Activated T-helper 17 cell treated with anti-CD3 and anti-CD28 coated beads, Interleukin-2, amount 50 U/mL, for 72 hours (primary cell): ENCODE measurements at places on chromosomes 13 and 19.

DNA sequence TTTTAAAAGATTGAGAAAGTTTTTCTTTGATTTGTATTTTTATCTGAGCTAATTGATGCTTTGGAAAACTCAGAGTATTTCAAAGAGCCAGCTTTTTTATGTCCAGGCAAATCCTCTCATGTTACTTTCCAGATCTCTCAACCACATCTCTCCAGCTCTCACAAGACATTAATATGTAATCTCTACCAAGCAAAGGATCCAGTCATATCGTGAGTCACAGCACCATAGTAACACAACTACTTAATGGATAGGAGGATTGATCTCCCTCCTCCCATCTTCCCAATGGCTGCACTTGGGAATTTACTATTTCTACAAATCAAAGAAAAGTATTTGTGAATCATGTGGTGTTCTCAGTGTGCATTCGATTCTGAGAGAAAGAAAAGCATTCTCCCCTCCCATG is 63.3 kb downstream of the POU4F1 start:
- ATAC-seq = no peak

- ATAC-seq = no peak
These were observed 105.1 kb downstream of the SOX1 start for GRCh38 chr13:112172017-112172416.

DNA sequence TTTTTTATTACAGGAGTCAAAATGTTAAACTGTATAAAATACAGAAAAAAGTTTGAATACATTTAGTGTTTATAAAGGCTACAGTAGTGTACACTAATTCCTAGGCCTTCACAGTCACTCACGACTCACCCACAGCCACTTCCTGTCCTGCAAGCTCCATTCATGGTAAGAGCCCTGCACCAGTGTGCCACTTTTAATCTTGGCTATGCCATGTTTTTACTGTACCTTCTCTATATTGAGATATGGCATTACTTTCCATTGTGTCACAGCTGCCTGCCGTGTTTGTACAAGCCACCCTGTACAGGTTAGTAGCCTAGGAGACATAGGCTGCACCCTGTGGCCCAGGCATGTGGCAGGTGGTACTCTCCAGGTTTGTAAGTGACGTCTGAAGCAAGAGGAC is 32.1 kb downstream of the C1QTNF9 start:
- ATAC-seq = peak; percentile 40

GRCh38 chr13:50419331-50419865 is 404.2 kb downstream of the KCNRG start:
- no peak for ATAC-seq

GRCh38 chr13:49651570-49652354 is 23.5 kb downstream of the ARL11 start:
- ATAC-seq = no peak
